Nephron progenitor cell (in vitro differentiated cells): ENCODE measurements at places on chromosomes 12 and 14.

DNA sequence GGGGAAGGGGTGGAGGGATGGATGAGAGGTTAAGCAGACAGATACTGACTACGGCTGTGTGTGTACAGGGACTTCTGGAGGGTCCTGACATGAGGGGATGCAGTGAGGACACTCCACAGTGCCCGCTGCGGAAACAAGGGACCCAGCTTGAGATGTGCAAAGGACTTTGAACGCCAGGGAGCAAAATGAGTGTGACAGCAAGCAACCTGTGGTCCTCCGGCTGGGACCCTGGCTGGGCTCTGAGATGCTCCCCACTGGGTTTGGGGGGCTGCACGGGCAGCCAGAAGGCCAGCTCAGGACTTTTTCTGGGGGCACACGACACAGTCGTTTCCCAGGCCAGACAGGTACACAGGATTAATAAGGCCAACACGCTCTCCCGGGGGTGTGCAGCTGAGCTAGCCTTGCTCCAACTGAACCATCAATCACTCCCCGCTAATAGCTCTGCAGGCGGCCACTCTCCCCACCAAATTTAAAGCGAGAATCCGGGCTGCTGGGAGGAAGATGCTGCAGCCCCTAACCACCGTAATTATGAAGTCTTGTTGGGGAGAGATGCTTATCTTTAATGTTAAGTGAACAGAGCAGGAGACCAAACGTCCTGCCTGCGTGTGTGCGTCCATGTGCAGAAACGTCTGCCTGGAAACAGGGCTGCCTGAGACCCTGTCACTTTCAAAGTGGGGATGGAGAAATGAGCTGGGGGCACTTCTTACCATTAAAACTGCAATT lies 51.6 kb upstream of the DLK1 start:
- DNase-seq, result no peak

DNA sequence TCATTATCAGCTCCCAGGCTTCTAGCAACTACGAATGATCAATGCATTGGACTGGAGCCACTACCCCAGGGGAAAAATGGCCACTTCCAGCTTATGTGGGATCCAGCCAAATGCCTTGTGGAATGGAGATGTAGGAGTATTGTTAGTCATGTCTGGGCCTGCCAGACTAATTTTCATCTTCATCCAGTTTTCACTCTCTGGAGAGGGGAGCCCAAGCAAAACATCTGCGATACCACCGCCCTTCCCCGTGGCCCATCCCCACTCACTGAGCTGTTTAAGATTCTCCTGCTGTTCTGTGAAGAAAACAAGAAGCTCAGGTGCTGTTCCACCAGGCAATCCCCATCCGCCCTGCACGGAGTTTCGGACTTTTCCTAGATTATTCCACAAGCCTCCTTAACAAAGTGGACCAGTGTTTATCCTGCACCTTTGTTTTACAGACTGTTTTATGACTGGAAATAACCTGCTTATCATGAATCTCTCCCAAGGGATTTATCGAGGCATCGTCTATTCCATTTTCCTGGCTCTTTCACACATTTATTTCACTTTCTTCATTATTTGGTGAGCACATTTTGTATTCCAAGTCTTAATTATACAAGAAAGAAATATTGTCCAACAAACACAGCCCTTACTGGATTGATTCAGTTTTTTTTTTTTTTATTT lies 35.5 kb upstream of the MAX start:
- DNase-seq, result no peak

DNA sequence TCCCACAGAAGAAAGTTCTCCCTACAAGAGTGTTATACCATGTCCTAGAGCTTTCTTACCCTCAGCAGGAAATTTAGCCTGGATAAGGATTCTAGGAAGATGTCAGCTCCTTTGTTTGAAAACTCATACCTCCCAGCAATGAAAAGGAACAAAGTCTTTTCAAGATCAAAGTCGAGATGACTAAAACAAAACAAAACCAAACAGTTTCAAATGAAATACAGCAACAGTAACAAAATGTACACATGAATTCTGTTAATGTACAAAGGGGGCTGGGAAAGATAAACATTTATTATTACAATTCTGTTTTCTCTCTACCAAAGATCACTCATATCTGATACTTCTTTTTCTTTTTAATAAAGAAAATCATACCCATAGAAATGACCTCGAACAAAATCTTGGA lies 36.8 kb downstream of the SPX start:
- DNase-seq, result no peak

- peak; percentile 29 for DNase-seq
Measured at GRCh38 chr14:65791191-65791981, 378.9 kb downstream of the FUT8 start.

GRCh38 chr12:115922952-115923564 lies 354.4 kb downstream of the MED13L start:
- DNase-seq, result no peak

- no peak for DNase-seq
Measured at GRCh38 chr12:51017452-51017851, 8.7 kb downstream of the SLC11A2 start.

DNA sequence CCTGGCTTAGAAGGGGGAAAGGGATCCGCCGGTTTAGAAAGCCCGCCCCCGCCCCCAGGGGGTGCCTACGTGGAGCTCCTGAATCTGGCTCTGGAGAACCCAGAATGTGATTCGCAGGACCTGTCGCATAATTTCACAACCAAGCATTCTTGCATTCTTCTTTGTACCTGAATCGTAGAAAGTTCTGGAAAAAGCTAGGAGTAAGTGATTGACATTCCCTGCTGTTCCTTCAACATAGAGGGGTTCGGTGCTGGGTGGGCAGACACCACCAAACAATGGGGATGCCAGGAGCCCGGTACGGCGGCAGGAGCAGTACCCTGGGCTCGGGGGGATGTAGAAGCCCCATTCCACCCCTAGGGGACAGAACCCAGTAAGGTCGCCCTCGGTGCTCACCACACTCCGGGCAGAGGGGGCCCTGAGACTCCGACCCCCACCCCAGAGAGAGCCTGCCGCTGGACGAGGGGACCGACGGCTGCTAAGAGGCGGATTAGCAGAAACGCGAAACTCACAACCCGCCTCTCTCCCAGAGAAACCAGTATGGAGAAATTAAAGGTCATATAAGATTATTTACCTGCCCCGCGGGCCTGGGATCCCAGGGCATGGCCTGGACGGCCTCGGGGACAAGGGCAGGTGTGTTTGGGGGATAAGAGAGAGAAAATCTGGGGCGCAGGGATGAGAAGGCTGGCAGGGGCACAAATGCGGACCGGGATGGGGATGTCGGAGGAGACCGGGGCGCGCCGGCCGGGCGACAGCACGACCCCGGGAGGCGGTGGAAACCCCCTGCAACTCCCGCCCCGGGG lies 520 bp downstream of the CSRP2 start:
- peak; percentile 60 for DNase-seq

DNA sequence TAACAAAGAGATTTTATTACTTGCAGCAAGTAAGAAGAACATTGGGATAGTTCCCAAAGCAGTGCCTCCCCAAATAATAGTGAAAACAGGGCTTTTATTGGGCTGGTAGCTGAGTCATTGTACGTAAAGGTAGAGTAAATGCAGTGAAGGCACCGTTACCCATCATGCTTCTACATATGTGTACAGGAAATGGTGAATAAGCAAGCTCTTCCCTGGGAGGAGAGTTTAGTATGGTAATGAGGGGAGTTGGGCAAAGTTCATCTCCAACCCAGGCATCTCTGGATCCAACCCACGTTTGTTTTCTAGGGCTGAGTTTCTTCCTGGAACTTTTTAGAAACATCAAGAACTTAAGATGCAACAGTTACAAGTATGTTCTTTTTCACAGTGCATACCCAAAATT lies 56.2 kb downstream of the KCNK13 start:
- no peak for DNase-seq

GRCh38 chr14:31208546-31209424 lies 1.2 kb upstream of the HECTD1 start:
- no peak for DNase-seq

- no peak for DNase-seq
Measured at GRCh38 chr14:70858641-70859040, 48.6 kb upstream of the PCNX1 start.

- no peak for DNase-seq
Measured at GRCh38 chr12:98916106-98916505, 271.0 kb downstream of the APAF1 start.

GRCh38 chr14:36398463-36399291 lies 78.2 kb upstream of the MBIP start:
- DNase-seq, result no peak

GRCh38 chr14:98591161-98591560 lies 680.8 kb downstream of the BCL11B start:
- no peak for DNase-seq

DNA sequence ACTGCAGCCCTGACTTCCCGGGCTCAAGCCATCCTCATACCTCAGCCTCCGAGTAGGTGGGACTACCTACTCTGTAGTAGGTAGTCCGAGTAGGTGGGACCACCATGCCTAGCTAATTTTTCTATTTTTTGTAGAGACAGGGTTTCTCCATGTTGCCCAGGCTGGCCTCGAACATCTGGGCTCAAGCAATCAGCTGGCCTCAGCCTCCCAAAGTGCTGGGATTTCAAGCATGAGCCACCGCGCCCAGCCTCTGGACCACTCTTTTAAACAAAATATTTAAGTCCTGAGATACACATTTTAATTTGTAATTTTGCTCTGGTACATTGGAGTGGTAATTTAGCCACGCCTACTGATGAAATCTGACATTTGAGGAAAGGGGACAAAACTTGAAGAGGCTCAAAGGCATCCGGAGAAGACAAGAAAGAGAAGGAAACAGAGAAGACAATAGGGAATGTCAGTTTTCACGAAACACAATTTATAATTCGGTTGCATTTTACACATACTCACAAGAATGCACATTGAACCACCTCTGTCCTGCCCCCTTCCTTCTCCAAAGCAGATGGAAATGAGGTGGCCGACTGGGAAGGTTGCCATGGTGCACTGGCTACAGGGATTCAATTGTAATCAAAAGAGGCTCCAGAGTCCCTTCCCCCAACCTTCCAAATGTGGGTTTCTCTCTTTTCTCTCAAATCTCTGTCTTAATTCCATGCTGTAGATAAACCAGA lies 9.7 kb upstream of the TUBA1A start:
- no peak for DNase-seq

- no peak for DNase-seq
Measured at GRCh38 chr12:95300286-95300685, 82.7 kb downstream of the VEZT start.

- peak; percentile 66 for DNase-seq
Measured at GRCh38 chr12:131929581-131930456, 743 bp downstream of the PUS1 start.

DNA sequence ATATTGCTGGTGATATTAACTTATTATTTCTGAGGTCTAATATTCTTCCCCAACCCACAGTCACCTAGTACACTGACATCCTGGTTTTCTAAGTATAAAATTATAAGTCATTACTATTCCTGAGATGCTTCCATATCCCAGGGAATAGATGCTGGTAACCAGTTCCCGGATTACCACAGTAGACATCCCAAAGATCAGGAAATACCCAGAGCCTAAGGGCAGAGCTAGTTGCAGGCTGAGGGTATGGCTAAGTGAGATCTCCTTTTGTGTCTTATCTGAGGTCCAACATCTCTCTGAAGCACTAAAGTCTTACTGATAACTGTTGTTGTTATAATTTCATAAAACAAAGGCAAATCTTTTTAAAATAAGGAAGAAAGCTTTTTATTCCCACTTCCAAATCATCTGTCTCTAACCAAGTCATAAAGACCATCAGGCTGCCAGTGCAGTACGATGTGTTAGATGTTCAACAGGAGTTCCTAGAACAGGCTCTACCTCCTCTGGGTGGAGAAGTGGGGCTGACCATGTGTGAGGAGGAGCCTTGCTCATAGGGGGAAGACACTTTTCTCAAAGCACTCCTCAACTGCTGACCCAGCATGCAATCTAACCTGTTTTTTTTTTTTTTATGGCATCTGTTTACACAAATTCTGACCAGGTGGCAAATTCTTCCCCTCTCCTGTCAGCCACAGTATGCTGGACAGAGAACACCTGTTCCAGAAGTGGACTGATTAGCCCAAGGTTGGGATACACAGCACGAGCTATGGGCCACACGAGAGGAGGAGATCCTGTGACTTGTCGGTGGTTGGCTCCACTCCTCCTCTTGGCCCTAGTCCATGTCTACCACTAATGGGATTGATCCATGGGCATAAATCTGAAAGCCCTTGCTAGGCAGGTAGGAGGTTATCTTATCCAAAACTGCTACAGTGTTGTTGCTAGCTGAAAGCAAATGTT lies 16.1 kb upstream of the GRIP1 start:
- DNase-seq, result no peak

- no peak for DNase-seq
Measured at GRCh38 chr14:30234966-30235365, 307.3 kb upstream of the PRKD1 start.

- DNase-seq, result no peak
Measured at GRCh38 chr14:68784978-68785533, 7.8 kb downstream of the ZFP36L1 start.

GRCh38 chr14:101950516-101951215 lies 13.7 kb upstream of the DYNC1H1 start:
- no peak for DNase-seq

DNA sequence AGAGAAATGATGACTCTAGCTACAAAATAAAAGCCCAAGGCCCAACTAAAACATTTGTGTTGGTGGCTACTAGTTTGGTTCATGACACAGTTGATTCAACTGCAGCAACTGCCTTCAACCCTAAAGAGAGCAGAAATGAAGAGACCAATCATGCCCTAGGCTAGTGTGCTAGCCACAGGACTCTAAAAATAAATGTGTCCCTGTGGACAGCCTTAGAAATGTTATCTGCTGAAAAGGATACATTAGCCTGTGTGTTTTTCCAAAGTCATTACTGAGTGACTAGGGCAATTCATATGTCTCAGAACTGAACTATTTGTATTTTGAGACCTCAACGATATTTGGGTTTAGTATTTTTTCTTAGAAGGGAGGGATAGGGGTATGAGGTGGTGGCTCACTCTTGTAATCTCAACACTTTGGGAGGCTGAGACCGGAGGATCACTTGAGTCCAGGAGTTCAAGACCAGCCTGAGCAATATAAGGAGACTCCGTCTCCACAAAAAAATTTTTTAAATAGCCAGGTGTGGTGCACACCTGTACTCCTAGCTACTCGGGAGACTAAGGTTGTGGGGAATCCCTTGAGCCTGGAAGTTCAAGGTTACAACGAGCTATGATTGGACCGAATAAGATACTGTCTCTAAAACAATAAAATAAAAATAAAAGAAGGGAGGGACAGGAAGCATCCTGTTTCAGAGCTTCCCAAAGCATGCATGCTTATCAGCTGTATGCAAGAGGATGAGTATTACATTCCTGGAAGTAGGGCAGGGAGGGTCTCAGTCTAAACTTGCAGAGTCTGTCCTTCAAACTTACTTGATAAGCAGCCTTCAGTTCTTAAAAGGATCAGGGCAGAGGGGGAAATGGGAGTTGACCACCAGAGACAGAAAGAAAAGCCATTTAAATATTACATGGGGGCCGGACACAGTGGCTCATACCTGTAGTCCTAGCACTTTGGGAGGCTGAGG lies 29.6 kb upstream of the NAP1L1 start:
- DNase-seq, result no peak

- DNase-seq, result no peak
Measured at GRCh38 chr12:119877639-119877948, 474 bp upstream of the CIT start.

DNA sequence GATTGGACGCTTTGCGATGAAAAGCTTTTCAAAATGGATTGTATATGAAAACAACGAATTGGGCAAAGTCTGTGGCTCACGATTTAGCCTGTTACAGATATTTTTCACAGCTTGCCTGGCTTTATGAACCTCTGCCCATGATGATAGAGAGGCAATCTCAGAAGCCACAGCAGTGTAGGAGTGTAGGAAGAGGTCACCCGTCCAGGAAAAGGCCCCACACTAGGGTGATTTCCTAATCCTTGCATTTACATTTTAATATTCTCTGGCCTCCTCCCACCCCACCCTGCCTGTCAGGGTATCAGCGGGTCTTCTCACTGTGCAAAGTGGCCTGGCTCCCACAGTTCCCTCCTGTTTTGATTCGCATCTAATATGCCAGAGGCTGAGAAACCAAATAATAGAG lies 81.8 kb upstream of the FOXN3 start:
- no peak for DNase-seq
